ENCODE measurements at places on chromosomes 5 and 9. TPM values are rescaled to one million over a fixed set of nuclear protein-coding genes. Genes with fewer than 3 reads are reported as not detected.

CDH18 gene
- not detected for total RNA-seq

SH3RF2 gene
- total RNA-seq, result 0.67 TPM

ZNF462 gene
- total RNA-seq, result 18.0 TPM

KIAA0825 gene
- total RNA-seq, result 2.6 TPM

TAS2R1 gene
- total RNA-seq, result not detected

CCNI2 gene
- total RNA-seq, result under 0.01 TPM

CMBL gene
- 6.2 TPM for total RNA-seq

Measured in vein endothelial cell (primary cell).